Activated CD4-positive, alpha-beta T cell treated with anti-CD3 and anti-CD28 coated beads, Interleukin-2, amount 50 U/mL, for 48 hours (primary cell): ENCODE measurements at places on chromosomes 13 and 19.

GRCh38 chr13:111952814-111953213, 114.1 kb upstream of the SOX1 start:
- no peak for DNase-seq

DNA sequence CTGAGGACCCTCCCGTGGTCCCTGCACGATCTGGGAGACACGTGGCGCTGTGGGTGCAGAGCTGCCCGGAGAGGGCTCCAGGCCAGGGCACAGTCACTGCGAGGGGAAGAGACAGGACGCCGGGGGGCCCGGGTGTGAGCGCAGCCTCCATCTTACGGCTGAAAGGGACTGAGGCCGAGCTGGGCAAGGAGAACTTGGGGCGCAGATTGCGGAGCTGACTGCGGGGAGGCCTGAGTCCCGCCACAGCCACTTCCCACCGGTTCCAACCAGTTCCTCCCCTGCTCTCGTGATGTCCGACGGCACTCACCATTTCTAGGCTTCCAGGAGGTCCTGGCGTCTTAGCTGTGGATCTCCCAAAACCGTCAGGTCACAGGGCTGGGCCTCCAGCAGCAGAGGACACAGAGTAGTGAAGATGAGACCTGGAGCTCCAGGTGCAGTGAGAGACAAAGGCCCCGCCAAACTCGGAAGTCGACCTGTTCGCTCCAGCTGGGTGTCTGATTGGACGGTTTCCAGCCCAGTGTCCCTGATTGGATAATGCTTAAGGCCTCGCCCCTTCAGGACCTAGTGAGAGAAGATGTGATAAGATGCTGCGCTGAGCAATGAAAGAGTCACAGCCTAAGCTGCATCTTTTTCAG, 4.8 kb upstream of the ZNF253 start:
- DNase-seq: peak; percentile 24

GRCh38 chr13:37409756-37410155, 188.8 kb downstream of the POSTN start:
- no peak for DNase-seq

DNA sequence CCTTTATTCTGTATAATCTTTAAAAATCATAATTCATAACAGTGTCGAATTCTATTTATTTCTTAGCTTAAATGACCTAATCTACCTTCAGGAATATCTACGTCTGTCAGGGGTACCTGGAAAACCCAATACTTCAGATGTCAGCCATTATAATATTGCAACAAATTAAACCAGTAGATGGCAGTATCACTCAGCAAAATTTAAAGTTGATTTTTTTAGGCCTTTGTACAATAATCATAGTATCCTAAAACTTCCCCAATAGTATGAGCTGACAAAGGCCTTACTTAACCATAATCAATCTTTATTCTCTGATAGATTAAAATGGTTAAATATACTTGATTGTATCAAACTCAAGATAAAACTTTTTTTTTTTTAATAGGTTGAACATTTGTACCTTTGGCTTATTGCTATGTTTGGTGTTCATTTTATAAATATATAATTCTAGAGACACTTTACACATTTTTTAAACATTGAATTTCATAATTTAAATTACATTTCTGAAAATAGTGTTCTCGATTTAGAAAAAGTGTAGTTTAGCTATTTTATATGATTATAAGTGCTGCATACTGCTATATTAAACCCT, 830.2 kb upstream of the SPRY2 start:
- DNase-seq: no peak

- DNase-seq: peak; percentile 34
These were observed 460.5 kb downstream of the COG6 start for GRCh38 chr13:40116008-40116407.

GRCh38 chr19:9941231-9941630, 4.9 kb upstream of the OLFM2 start:
- no peak for DNase-seq

- no peak for DNase-seq
These were observed 7.9 kb upstream of the ZNF606 start for GRCh38 chr19:58010507-58010906.

GRCh38 chr13:80499536-80500290, 158.8 kb upstream of the SPRY2 start:
- no peak for DNase-seq

- DNase-seq: no peak
These were observed 12.2 kb upstream of the SAMD1 start for GRCh38 chr19:14102756-14103155.

DNA sequence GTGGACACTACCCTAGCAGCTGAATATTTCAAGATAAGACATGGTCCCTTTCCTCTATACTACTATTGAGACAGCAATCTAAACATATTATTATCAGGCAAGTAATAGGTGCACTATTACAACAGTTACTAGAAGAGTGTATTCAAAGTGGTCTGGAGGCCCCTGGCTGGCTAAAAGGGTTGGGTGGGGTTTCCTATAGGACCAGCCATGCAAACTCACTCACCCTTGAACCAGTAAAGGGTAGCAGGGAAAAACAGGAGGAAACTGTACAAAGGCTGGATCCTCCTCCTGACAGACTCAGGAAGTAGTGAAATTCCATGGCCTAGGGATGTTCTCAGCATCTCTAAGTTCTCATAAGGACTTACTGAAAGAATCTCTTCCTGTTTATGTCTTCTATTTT, 7.7 kb downstream of the SMAD9 start:
- DNase-seq: no peak

DNA sequence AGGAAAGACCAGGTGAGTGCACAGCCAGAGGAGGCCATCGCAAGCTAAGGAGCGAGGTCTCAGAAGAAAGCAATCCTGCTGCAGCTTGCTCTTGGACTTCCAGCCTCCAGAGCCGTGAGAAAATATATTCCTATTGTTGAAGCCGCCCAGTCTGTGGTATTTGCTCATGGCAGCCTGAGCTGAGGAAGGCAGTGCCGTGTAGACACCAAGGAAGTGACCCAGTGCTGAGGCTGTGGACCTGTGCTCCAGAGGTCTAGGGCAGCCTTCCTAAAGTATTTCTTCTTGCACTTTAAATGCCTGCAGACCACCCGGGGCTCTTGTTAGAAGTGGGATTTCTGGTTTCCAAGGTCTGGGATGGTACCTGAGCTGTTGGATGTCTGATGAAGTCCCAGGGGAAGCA, 158.5 kb upstream of the KL start:
- no peak for DNase-seq

DNA sequence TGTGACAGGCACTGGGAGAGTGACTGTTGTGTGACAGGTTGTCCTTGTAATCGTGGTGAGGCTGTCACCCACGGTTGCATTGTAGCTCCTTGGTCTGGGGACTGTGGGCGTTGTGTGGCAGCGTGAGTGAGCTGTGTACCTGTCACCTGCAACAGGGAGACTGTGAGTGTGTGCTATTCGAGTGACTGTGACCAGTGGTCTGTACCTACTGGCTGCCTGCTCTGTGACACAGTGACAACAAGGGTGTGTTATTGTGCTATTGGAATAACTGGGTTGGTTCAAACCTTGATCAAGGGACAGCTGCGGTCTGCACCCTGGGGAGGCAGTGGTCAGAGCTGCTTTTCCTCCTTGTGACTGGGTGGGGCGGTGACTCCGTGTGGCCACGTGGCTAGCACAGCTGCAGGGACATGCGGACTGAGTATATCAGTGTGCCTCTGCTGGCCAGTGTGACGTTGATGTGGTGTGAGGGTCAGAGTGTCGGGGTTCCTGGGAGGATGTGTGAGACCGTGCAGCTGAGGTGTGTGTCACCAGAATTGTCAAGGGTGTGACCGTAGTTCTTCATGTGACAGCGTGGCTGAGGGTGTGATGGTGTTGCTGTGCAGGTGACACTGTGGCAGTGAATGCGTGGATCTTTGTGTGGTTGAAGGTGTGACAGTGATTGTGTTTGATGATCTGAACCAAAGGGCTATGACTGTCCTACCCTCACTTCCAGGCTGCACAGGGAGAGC, 10.1 kb upstream of the NFIX start:
- DNase-seq: no peak

DNA sequence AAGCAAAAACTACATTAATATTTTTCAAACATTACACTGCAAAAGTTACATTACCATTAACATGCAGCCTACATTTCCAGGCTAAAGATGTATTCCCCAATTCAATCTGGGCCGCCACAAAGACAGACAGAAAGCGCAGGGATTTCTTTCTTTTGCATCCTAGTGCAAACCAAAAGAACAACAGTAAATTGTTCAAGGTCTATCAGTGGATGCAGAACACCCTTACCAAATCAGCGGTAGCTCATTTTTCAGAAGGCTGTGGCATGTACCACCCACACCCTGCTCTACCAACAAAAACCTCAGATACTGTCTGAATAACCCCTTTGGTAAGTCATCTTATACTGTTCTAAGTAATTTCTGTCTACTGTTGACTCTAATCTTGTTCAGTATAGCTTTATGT, 3.6 kb downstream of the TPT1 start:
- no peak for DNase-seq

DNA sequence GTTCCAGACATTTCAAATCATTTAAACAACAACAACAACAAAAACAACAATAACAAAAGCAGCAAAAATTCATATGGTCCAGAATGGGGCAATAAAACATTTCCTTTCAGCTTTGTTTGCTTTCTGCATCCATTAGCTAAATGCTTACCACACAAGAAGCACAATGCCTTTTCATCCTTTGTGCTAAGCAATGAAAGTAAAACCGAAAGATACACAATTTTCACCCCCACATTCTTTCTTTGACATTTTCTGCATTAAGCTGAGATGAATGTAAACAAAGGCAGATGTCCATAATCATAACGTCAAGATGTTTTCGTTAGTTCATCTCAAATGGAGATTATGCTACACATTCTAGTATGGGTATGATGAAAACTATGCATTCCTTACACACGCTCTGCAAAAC, 568.5 kb downstream of the SLITRK6 start:
- DNase-seq: no peak

DNA sequence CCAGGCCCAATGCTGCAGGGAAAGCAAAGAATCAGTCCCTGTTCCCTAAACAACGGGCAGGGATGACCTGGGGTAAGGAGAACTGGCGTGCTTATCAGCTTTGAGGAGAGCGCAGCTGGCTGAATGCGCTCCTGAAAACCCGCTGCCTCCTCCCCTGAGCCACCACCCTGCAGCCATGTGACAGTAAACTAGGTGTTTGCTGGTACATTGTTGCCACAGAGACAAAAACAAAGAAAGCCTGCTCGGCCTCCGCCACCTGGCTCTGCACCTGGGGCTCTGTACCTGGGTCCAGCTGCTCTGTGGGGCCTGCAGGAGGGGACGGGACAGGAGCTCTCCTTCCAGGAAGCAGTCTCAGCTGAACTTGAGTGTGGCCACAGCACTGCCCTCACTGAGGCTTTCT, 21.8 kb downstream of the MCF2L start:
- no peak for DNase-seq

GRCh38 chr13:53422415-53422814, 393.8 kb downstream of the OLFM4 start:
- DNase-seq: no peak

DNA sequence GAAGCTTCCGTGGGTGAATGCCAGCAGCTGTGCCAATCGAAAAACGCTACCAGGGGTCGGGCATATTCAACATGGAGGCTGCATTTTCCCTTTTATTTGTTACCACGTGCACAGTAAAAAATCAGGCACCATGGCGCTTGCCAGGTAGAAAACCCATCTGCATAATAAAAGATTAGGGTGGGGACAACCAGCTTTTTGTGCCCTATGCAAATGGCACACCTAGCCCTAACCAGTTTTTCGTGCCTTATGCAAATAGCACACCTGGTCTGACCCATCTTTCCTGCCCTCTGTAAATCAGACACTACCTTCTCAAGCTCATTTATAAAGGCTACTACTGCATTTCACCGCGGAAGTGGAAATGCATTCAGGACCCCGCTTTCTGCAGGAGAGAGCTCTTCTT, 62.1 kb upstream of the FREM2 start:
- no peak for DNase-seq

GRCh38 chr19:55465460-55466240, 1.1 kb upstream of the C19orf85 start:
- DNase-seq: no peak

- DNase-seq: no peak
These were observed 894.2 kb upstream of the ATXN8OS start for GRCh38 chr13:69213396-69213795.

GRCh38 chr19:21580101-21580500, 74.7 kb downstream of the ZNF429 start:
- DNase-seq: no peak

DNA sequence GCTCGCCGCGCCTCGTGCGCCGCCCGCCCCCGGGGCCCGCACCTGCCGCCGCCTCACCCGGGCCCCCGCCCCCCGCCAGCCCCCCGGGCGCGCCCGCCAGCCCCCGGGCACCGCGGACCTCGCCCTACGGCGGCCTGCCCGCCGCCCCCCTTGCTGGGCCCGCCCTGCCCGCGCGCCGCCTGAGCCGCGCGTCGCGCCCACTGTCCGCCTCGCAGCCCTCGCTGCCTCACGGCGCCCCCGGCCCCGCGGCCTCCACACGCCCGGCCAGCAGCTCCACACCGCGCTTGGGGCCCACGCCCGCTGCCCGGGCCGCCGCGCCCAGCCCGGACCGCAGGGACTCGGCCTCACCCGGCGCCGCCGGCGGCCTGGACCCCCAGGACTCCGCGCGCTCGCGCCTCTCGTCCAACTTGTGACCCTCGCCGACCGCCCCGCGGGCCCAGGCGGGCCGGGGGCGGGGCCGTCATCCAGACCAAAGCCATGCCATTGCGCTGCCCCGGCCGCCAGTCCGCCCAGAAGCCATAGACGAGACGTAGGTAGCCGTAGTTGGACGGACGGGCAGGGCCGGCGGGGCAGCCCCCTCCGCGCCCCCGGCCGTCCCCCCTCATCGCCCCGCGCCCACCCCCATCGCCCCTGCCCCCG, 17.2 kb downstream of the POLRMT start:
- no peak for DNase-seq

DNA sequence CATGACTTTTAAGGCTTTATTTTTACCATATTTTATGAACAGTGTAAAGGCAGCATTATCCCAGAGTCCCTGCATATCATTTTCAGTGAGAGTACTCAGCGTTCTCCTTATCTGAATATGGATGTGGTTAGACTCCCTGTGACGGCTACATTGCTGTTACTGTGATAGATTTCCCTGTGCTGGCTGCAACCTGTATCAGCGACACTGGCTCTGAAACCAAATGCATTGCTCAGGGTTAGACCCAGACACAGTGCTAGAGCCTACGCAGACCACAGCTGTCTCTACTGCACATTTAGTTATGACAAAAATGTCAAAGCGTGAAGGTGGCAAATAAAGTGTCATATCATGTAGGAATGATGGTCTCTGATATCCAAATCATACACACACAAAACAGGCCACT, 138.0 kb downstream of the ENOX1 start:
- DNase-seq: no peak

GRCh38 chr19:50688766-50689165, 30.8 kb downstream of the SHANK1 start:
- no peak for DNase-seq

- DNase-seq: peak; percentile 38
These were observed 1.1 kb downstream of the ZBTB45 start for GRCh38 chr19:58518256-58519086.

DNA sequence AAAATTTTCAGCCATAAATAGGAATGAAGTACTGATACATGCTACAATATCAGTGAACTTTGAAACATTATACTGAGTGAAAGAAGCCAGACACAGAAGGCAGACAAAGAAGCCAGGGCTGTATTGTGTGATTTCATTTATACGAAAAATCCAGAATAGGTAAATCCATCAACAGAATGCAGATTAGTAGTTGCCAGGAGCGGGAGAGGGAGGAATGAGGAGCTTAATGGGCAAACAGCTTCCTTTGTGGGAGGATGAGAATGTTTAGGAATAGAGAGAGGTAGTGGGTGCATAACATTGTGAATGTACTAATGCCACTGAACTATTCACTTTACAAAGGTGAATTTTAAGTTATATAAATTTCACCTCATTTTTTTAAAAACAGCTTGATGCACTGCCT, 103.3 kb upstream of the SERTM1 start:
- no peak for DNase-seq

- no peak for DNase-seq
These were observed 20.7 kb downstream of the RFC3 start for GRCh38 chr13:33838647-33839046.
